ENCODE measurements at places on chromosomes 7 and 10. TPM values are rescaled to one million over a fixed set of nuclear protein-coding genes. Genes with fewer than 3 reads are reported as not detected.

GRCh38 chr7:147008530-147008929 is 891.9 kb downstream of the CNTNAP2 start:
- DNase-seq = no peak

DNA sequence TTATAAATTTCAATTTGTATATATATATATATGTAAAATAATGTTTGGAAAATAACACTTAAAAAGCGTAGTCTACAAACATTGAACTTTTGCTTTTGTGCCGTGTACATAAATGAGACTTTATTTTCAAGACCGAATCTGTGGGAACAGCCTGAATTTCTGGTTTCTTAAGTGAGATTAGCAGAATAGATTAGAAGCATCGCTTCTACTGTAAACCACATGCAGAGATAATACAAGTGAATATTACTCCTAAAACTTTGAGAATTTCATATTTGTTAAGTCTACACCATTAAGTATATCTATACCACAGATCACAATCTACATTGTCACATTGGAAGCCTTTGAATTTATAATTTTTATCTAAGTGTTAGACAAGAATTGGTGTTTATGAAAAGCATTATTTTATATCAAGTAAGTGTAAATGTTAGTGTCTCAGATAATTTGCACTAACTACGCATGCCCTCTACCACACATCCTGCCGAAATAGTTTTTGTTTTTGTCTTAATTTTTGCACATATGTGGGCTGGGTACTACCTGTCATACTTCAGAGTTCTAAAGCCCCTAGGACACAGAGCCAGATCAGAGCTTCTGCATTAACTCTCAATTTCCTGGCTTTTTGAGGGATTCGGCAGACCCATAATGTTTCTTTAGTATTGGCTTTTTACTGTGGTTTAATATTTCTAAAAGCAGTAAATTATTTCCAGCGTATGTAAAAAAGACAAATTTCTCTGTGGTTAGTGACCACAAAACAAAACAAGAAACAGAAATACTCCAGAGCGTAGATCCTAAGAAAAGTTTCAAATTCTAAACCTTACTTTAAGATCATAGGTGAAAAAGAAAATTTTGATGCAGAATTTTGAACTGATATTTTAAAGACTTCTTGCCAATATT is 20.0 kb downstream of the TWIST1 start:
- no peak for DNase-seq

The CRHR2 gene
- 0.18 TPM for total RNA-seq

- no peak for DNase-seq
Measured at GRCh38 chr7:12064586-12065127, 146.4 kb upstream of the TMEM106B start.

DNA sequence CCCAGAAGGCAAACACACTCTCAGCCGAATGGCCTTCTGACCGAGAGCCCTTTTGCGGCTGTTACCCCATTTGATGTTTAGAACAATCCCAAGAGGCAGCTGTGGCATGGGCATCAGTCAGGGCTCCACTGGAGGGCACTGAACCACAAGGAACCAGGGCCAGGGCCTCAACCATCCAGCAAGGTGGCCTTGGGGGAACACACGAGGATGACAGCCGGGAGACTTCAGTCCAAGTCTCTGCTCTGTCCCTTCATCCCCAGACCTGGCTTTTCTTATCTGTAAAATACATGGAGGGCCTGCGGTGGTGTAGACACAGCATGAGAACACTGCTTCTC is 63.6 kb upstream of the INSIG1 start:
- DNase-seq = no peak

DNA sequence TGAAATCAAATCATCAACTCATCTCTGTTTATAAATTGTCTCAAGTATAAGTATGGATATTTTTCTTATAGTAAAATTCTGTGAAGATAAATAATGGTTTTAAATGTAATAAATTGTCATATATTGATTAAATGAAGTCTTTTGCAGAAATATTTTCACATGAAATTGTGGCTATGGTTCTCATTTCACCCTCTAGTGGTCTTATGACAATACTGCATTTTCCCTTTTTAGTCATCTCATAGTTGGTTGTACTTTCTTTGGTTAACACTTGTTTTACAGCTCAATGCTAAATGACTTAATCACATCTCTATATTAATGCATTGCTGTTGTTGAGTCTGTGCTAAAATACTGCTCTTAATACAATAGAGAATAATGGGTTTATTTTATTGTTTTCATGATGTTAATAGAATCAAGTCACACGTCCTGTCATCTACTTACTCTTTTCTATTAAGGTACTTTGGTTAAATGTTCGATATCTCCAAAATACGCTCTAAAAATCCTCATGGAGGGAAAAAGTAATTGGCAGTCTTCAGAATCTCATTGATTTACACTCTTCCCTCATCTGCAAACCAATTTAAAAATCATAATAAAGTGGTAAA is 38.0 kb upstream of the CACNA2D1 start:
- no peak for DNase-seq

The CCDC172 gene
- total RNA-seq = not detected

DNA sequence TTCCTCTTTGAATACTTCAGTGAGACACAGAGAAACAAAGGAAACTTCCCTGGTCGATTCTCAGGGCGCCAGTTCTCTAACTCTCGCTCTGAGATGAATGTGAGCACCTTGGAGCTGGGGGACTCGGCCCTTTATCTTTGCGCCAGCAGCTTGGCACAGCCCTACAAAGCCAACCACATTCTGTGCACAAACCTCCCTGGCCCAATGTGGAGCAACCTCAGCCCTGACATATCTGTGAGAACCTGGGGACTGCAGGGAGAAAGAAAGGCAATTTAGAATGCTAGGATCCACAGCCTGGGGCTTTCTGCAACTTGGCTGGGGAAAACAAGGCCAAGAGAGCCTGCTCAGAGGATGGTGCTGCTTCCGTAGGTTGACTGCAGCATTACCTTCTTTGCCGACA is 63.5 kb upstream of the PRSS58 start:
- DNase-seq = no peak

DNA sequence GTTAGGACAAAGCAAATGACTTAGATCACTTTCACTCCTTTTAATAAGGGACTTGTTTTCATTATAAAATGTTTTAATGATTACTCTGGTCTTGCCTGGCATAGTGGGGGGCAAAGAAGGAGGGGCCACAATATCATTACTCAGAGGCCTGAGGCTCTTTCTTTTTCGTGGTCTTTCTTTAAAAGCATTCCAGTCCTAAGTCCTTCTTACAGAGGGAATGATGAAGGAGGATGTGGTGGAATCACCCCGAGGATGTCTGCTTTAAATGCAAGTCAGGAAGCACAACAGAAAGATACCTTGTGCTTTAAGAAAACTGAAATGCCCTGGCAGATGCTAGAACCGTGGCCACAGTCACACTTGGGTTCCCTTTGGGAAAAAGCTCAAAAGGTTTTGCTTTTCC is 379.1 kb downstream of the INHBA start:
- no peak for DNase-seq

GRCh38 chr7:30322271-30323005 is 38.0 kb downstream of the ZNRF2 start:
- no peak for DNase-seq

- DNase-seq = no peak
Measured at GRCh38 chr7:23020742-23021401, 6.9 kb upstream of the HYCC1 start.

DNA sequence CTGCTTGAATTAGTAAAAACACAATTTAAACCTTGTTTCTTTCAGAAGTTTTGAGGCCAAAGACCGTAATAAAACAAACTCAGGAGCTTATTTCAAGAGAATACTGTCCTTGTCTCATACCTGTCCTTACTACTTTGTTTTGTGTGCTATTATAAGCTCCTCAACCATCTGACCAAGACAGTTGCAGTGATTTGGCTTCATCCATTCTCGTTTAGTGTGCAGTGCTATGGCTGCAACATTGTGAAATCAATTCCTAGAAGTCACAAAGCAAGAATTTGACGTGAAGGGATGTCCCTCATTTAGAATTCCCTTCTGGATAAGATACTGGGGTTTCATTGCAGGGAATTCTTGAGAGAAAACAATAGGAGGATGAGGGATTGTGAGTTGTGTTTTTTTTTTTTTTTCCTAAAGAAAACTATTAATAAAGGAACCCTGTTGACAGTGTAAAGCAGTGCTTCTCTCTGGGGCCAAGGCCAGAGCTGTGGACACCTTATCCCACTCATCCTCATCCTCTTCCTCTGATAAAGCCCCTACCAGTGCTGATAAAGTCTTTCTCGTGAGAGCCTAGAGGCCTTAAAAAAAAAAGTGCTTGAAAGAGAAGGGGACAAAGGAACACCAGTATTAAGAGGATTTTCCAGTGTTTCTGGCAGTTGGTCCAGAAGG is at the start of gene OIT3:
Gene OIT3 (plus strand): TSS at position 604 of the 663 bp plus-strand sequence. CDS start 60 bp downstream, outside the sequence.
- no peak for DNase-seq

The SPDYE5 gene
- not detected for total RNA-seq

The OR6V1 gene
- total RNA-seq = not detected

The PLCE1 gene
- total RNA-seq = 5.7 TPM
